Fibroblast of skin of left quadriceps (primary cell): ENCODE measurements at places on chromosomes 6 and 20.
A peak's percentile ranks its signal among the peaks of the same experiment; 100 is the strongest.

- peak; percentile 31 for DNase-seq
Measured at GRCh38 chr6:143620447-143620846, 57.3 kb upstream of the PHACTR2 start.

GRCh38 chr6:155316419-155316818, 2.1 kb upstream of the TFB1M start:
- no peak for DNase-seq

DNA sequence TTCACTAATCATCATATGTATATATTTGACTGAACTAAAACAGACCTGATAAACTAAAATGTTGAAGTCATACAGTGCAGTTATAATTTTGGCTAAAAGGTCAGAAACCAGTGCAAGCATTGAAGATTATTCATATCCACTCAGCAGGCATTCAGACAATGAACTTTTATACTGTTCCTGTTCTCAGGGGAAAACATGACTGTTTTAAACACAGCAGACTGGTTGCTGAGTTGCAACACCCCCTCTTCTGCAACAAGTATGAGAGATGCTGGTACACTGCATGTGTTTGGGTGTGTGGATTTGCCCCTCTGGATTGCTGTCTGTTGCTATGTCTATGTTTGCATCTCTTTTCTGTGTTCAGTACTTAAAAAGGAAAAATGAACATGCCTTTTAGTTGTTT, 206.8 kb downstream of the EYA4 start:
- DNase-seq = peak; percentile 2

DNA sequence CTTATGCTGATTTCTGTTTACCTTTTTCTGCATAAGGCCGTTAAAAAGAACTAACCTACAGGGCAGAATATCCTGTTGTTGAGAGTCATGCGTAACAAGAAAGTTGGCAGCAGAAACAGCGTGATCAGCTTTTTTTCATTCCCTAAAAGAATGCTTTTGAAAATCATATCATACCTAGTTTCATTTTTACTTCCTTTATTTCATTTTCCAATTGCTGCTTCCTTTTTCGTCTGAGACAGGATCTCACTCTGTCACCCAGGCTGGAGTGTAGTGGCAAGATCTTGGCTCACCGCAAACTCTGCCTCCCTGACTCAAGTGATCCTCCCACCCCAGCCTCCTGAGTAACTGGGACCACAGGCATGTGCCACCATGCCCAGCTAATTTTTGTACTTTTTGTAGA, 4.1 kb downstream of the CALHM6 start:
- DNase-seq = no peak

- DNase-seq = no peak
Measured at GRCh38 chr6:10315034-10315433, 99.8 kb downstream of the TFAP2A start.

GRCh38 chr20:47821481-47822100, 36.3 kb upstream of the SULF2 start:
- no peak for DNase-seq

DNA sequence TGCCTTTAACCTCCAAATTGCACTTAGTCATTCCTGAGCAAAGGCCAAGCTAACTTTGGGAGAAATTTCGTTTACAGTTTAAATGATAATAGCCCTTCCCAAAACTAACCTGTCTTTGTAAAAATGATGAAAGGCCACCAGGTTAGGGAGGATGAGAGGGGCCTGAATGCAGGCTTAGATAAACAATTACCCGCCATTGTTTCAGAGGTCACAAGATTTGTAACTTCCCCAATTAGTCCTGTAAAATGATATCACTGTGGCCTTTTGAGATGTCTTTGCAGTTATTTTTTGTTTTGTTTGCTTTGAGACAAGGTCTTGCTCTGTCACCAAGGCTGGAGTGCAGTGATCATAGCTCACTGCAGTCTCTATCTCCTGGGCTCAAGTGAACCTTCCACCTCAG, 26.3 kb downstream of the GNL1 start:
- no peak for DNase-seq

- no peak for DNase-seq
Measured at GRCh38 chr20:24768713-24769601, 180.1 kb upstream of the CST7 start.

DNA sequence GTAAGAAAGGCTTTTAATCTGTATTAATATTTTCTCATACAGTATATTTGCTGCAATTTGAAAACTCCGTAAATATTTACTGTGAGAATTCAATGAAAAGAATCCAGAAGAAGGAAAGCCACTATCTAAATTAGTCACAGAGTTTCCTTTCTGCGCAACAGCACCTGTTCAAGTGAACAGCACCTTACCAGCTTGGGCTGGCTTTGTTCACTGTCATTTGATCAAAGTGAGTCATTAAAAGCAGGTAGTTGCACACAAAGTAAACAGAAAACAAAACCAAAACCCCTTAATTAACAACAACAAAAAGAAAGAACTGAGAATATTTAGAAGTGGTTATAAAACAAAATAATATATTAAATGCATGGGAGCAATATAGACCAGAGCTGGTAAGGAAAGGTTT, 12.8 kb downstream of the SMLR1 start:
- DNase-seq = no peak

- peak; percentile 87 for DNase-seq
Measured at GRCh38 chr6:139588734-139589593, 214.5 kb upstream of the CITED2 start.

DNA sequence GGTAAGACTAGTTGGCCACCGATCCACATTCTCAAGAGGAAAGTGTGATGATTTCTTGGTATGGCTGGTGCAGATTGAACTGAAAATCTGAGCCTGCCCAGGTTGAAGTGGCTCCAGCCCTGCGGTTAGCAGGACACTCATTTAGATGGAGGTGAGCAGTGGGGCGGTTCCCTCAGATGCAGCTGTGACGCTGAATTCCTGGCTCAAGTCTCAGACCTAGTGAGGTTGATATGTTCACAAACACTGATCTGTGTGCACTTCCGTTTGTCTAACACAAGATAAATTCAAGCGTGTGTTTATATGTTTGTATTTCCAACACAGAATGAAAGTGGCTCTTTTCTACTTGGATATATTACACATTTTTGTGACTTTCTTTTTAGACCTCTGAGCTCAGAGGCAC, 83.4 kb upstream of the FRMD1 start:
- DNase-seq = no peak

DNA sequence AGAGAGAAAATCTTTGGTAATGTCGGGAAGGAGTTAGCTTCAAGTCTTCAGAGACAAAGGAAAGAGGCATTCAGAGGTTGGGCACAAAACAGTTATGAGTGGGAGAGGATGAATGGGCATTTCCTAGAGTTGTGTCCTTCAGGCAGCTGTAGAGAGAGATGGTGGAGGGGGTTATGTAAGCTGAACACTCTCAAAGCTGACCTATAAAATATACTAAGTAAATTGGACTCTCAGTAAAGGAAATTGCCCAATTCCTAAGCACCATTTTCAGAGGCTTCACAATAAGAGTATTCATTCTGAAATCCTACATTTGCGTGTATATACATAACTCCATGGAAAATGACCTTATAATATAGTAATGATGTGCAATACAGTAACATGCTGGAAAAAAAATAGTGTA, 161.2 kb downstream of the KCNQ5 start:
- DNase-seq = no peak

DNA sequence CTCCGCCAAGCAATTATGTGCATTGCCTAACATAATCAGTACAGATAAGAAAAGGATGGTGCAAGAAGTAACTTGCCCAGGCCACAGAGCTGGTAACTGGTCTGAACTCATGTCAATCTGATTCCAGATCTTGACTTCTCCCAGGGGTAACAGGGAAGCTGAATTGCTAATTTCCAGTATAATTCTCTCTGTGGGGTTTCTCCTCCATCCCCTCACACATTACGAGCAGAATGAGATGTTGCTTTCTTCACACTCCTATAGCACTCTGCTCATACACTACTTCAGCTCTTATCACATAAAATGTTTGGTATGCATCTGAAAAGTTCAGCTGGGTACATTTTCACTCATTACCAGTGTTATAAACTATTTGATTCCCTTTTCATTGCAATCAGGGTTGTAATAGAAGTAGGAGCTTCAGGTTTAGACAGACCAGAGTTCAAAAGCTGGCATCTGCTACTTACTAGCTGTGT, 24.0 kb upstream of the LRRC1 start:
- DNase-seq = no peak

- DNase-seq = no peak
Measured at GRCh38 chr6:166533205-166533824, 53.2 kb downstream of the RAMACL start.

DNA sequence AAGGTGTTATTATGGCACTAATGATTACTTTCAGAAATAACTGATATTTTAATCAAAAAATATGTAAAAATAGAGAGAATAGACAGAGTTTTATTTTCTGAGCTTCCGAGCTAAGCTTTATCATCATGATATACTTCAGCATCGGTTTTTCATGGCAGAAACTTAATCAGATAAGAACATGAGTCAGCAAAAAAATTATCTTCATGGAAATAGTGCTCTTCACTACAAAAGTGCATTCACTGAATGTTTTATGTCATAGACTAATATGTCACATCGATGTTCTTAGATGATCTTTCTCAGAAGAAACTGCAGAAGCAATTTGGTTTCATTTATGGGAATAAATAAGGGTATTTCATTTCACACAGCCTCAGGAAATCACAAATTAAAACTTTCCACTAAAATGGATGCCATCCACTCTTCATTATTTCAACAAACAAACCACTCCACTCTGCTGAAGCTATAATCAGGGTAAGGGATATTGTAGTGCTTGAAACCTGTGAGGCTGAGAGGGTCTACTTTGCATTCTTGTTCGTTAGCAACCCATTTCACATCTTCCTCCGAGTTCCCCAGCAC, 10.2 kb upstream of the MAP3K7 start:
- DNase-seq = no peak

DNA sequence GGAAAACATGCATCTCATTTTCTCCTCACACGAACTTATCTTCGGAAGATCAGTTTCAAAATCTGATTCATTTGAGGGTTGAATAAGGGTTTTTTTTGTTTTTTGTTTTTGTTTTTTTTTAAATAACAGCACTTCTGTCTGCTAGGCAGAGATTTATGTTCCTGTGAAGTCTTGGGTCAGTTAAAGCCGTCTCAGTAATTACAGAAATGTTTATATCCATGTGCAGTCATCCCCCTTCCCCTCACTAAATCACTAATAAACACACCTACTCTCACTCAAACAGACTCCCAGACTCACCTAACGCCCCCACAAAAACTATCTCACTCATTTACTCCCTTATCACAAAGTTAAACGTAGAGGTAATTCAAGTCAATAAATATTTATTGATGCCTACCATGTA, 214.2 kb upstream of the SUPT3H start:
- no peak for DNase-seq

DNA sequence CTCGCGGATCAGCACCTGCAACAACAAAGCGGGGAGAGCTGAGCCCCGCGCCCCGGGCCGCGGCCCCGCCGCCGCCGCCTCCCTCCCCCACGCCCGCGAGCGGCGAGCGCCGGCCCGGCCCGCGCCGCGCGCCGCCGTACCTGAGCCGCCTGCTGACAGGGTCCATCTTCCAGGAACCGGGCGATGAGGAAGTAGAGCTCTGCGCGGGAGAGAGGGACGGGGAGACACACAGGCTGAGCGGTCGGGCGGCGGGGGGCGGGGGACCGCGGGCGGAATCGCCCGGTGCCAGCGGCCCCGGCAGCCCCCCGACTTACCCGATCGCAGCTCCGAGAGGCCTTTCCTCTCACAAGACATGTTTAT, 359 bp downstream of the PHIP start:
- DNase-seq = no peak

GRCh38 chr6:143087856-143088255, 27.2 kb downstream of the AIG1 start:
- peak; percentile 18 for DNase-seq

GRCh38 chr6:83962582-83962981, 71.0 kb upstream of the MRAP2 start:
- no peak for DNase-seq

- no peak for DNase-seq
Measured at GRCh38 chr6:23077772-23078171, 508.4 kb downstream of the HDGFL1 start.

DNA sequence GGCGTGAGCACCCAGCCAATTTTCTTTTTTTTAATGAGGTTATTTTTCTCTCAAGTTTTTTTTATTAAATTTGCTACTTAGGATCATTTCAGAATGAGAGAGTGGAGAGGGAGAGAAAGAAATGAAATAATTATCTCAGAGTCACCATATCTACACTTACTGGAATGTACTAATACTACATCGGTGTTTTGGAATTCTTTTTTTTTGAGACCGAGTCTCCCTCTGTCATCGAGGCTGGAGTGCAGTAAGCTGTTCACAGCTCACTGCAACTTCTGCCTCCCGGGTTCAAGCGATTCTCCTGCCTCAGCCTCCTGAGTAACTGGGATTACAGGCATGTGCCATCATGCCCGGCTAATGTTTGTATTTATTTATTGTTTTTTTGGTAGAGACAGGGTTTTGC, 27.8 kb downstream of the ANKRD6 start:
- DNase-seq = no peak

GRCh38 chr20:49319208-49319809, 41.5 kb upstream of the ZNFX1 start:
- DNase-seq = no peak

- DNase-seq = no peak
Measured at GRCh38 chr6:91099479-91099878, 512.6 kb upstream of the MAP3K7 start.

DNA sequence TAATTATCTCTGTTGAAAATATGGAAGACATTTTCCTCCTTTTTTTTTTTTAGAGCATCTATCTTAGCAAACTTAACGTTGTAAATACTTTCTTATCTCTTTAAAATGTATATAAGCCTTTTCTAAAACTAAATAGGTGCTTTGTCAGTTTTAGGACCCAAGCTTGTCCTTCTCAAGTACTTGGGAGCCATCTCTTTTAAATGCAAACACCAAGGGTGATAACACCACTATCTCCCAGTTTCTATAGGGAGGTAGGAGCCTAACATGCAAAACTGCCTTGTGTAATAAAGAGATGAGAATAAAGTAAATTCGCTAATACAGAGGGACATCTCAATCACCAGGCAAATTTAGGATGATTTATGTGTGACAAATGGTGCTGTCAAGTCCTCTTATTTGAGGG, 157.0 kb upstream of the FAM83B start:
- DNase-seq = no peak

DNA sequence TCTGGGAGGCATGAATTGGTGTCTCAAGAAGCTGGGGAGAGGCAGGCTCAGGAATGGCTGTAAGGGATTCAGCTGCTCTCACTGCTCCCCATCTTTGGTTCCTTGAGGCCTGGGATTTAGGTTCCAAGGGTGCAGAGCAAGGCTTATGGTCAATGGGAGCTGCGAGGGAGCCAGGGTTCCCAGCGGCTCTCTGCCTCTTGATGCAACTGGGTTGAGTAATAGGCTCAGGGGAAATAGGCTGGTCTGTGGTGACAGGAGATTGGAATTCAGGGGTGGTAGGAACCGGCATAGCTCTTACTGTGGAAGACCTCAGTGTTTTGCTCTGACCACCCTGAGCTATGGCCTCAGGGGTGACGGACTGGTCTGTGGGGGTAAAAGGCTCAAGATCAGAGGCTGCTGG, 13.0 kb upstream of the NRM start:
- DNase-seq = no peak

GRCh38 chr6:168537540-168537884, 96.5 kb downstream of the SMOC2 start:
- DNase-seq = no peak

- DNase-seq = no peak
Measured at GRCh38 chr20:57434390-57434700, 43.1 kb downstream of the RBM38 start.
